Osteoblast (primary cell): ENCODE measurements at places on chromosomes 1 and 21. TPM values are rescaled to one million over a fixed set of nuclear protein-coding genes. Genes with fewer than 3 reads are reported as not detected.

DNA sequence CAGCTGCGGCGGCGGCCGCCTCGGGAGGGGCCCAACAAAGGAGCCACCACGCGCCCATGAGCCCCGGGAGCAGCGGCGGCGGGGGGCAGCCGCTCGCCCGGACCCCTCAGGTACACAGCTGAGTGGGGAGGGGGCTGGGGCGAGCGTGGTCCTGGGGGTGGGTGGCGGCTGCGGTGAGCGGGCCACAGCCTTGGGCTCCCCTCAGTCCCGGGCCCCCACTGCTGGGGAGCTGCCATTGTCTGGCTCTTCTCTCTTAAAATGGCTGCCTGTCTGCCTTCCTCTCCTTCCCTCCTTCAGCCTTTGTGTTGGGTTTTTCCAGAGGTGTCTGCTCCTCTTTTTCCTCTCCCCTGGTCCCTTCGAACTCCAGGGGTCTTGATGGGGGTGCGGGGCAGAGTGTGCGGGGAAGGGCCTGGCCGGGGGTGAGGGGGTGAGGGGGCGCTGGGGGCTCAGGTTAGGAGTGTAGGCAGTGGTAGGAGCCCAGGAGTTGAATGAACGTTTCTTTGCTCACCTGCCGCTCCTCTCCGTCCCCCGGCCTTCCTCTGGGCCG lies 1.7 kb downstream of the ARID1A start:
- H3K4me3 ChIP-seq: peak overlapping the region; percentile 79
- peaks cover 63% of the 10 kb centered on the region for H3K4me1 ChIP-seq
- H3K36me3 ChIP-seq: no peaks in the 10 kb centered on the region
- DNase-seq: peak; percentile 50
- H3K27me3 ChIP-seq: no peaks in the 10 kb centered on the region

- H3K27ac ChIP-seq: no peak overlapping the region
- peaks cover 35% of the 10 kb centered on the region for H3K4me1 ChIP-seq
- H3K36me3 ChIP-seq: no peaks in the 10 kb centered on the region
- DNase-seq: peak; percentile 82
- H3K27me3 ChIP-seq: no peaks in the 10 kb centered on the region
Measured at GRCh38 chr1:152185544-152186391, 26.7 kb upstream of the RPTN start.

- no peaks in the 10 kb centered on the region for H3K27me3 ChIP-seq
- H3K27ac ChIP-seq: peak overlapping the region; percentile 99
- H3K36me3 ChIP-seq: no peaks in the 10 kb centered on the region
- H3K4me1 ChIP-seq: peaks cover 16% of the 10 kb centered on the region
- peak overlapping the region; percentile 60 for H3K4me3 ChIP-seq
- DNase-seq: no peak
Measured at GRCh38 chr21:38631676-38632075, 133.4 kb upstream of the ERG start.

GRCh38 chr21:43790010-43790524 lies 690 bp downstream of the RRP1 start:
- peaks cover 34% of the 10 kb centered on the region for H3K36me3 ChIP-seq
- H3K4me1 ChIP-seq: peaks cover 12% of the 10 kb centered on the region
- no peaks in the 10 kb centered on the region for H3K27me3 ChIP-seq
- peak overlapping the region; percentile 95 for H3K4me3 ChIP-seq
- DNase-seq: peak; percentile 80

- H3K27me3 ChIP-seq: no peaks in the 10 kb centered on the region
- H3K4me3 ChIP-seq: peak overlapping the region; percentile 86
- no peaks in the 10 kb centered on the region for H3K36me3 ChIP-seq
- peaks cover 12% of the 10 kb centered on the region for H3K4me1 ChIP-seq
- peak overlapping the region; percentile 71 for H3K27ac ChIP-seq
Measured at GRCh38 chr1:243851257-243851756, 1.3 kb upstream of the AKT3 start.

- H3K27ac ChIP-seq: no peak overlapping the region
- H3K4me1 ChIP-seq: peaks cover 23% of the 10 kb centered on the region
- no peaks in the 10 kb centered on the region for H3K27me3 ChIP-seq
- no peak overlapping the region for H3K4me3 ChIP-seq
- peak; percentile 25 for DNase-seq
Measured at GRCh38 chr1:67614511-67614934, 70.5 kb upstream of the GADD45A start.

GRCh38 chr1:244394826-244395765 lies 56.6 kb downstream of the ADSS2 start:
- H3K27ac ChIP-seq: no peak overlapping the region
- no peak overlapping the region for H3K4me3 ChIP-seq
- no peaks in the 10 kb centered on the region for H3K4me1 ChIP-seq
- no peaks in the 10 kb centered on the region for H3K36me3 ChIP-seq

DNA sequence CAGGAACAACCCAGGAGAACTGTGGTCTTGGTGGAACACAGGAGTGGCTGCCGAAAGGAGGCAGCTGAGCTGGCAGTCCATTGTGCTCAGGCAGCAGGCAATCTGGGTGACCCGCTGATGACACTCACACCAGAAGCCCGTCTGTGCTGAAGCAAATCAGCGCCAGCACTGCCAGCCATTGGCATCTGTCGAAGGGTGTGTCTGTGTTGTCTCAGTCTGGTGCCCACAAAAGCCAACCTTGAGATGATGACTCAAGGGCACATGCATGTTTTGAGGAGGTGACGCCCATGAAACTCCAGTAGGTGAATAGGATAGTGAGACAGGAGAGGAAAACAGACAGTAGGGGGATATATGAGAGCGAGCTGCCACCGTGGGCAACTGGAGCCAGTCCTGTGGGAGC lies 167.3 kb downstream of the KAZN start:
- no peak overlapping the region for H3K4me3 ChIP-seq
- no peaks in the 10 kb centered on the region for H3K27me3 ChIP-seq
- peak; percentile 25 for DNase-seq
- no peaks in the 10 kb centered on the region for H3K4me1 ChIP-seq
- no peaks in the 10 kb centered on the region for H3K36me3 ChIP-seq
- no peak overlapping the region for H3K27ac ChIP-seq

GRCh38 chr1:32963746-32964460 lies 706 bp downstream of the RNF19B start:
- H3K27me3 ChIP-seq: no peaks in the 10 kb centered on the region
- H3K27ac ChIP-seq: peak overlapping the region; percentile 29
- peak overlapping the region; percentile 88 for H3K4me3 ChIP-seq
- peak; percentile 95 for DNase-seq

DNA sequence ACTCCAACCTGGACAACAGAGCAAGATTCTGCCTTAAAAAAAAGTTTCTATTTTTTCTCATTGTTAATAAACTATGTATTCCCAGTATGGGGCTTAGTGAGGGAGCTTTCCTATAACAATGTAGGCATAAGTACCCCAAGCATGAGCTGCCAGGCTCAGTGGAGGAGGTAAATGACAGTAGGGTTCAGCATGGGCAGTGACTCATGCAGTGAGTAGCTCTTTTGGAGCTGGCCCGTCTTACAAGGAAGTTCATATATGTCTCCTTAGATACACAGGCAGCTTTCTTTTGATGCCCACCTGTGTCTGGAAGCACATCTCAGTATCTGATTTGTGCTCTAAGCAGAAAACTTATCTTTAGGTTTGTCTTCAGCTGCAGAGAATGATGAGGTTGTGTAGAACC lies 57.9 kb downstream of the ZNF678 start:
- DNase-seq: no peak
- H3K27ac ChIP-seq: no peak overlapping the region
- H3K4me3 ChIP-seq: no peak overlapping the region
- no peaks in the 10 kb centered on the region for H3K4me1 ChIP-seq
- H3K36me3 ChIP-seq: no peaks in the 10 kb centered on the region

GRCh38 chr1:244230470-244230869 lies 179.4 kb downstream of the ZBTB18 start:
- no peak for DNase-seq
- peaks cover 13% of the 10 kb centered on the region for H3K27me3 ChIP-seq
- peaks cover 7% of the 10 kb centered on the region for H3K4me1 ChIP-seq

DNA sequence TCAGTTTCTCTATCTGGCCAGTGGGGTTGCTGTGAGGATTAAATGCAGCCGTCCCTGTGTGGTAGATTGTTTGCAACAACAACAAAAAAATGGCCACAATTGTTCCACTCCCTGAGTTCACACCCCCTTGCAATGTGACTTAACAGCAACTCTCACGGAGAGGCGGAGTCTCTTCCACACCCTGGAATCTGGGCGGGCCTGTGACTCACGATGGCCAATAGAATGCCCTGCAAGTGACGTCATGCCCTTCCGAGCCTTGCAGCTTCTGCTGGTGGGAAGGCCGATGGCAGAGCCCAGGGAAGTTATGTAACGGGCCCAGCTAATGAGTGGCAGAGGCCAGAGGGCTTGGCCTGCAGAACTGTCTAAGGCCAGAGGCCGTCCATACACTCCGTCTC lies 87.9 kb downstream of the RIPK4 start:
- DNase-seq: peak; percentile 99
- H3K27me3 ChIP-seq: no peaks in the 10 kb centered on the region
- H3K36me3 ChIP-seq: no peaks in the 10 kb centered on the region
- peaks cover 12% of the 10 kb centered on the region for H3K4me1 ChIP-seq
- no peak overlapping the region for H3K4me3 ChIP-seq

GRCh38 chr1:183739741-183740271 lies 65.1 kb upstream of the RGL1 start:
- H3K4me1 ChIP-seq: peaks cover 7% of the 10 kb centered on the region
- DNase-seq: no peak
- H3K36me3 ChIP-seq: no peaks in the 10 kb centered on the region
- no peaks in the 10 kb centered on the region for H3K27me3 ChIP-seq
- H3K27ac ChIP-seq: no peak overlapping the region

GRCh38 chr1:2170211-2170610 lies 24.4 kb downstream of the FAAP20 start:
- no peaks in the 10 kb centered on the region for H3K36me3 ChIP-seq
- H3K4me1 ChIP-seq: peaks cover 8% of the 10 kb centered on the region
- peak; percentile 97 for DNase-seq
- H3K27ac ChIP-seq: no peak overlapping the region
- H3K4me3 ChIP-seq: no peak overlapping the region

DNA sequence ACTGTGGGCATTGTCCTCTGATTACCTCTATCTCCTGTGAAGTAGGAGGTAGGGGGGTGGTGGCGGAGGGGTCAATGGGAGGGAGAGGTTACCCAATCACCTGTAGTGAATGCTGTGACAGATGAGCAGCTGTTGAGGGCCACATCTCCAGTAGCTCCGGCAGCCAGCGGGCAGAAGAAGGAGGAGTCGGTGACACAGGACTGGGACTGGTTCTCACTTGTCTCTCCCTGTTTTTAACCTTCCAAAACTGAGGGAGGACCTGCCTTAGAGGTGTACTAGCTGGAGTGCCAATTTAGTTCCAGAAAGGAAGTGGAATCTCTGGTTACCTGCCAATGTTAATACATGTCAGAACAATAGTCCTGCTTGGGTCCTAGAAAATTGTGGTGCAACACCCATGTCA lies 56.2 kb upstream of the ENAH start:
- H3K27ac ChIP-seq: no peak overlapping the region
- H3K4me1 ChIP-seq: peaks cover 8% of the 10 kb centered on the region
- no peak overlapping the region for H3K4me3 ChIP-seq

DNA sequence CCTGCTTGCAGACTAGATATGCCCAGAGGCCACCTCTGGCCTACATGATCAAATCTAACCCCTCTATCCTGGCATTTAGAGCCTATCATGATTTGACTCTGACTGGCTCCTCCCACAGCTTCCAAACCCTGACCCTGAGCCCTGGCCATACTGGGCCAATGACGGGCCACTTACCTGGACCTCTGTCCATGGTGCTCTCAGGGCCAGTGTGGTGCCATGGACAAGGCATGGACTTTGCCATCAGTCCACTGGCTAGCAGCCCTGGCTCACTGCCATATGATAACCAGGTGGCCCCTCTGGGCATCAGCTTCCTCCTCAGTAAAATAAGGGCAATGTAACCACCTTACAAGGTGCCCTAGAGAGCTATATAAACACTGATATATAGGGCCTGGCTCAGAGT lies 713.4 kb downstream of the PTPRU start:
- no peak overlapping the region for H3K27ac ChIP-seq
- no peaks in the 10 kb centered on the region for H3K36me3 ChIP-seq

DNA sequence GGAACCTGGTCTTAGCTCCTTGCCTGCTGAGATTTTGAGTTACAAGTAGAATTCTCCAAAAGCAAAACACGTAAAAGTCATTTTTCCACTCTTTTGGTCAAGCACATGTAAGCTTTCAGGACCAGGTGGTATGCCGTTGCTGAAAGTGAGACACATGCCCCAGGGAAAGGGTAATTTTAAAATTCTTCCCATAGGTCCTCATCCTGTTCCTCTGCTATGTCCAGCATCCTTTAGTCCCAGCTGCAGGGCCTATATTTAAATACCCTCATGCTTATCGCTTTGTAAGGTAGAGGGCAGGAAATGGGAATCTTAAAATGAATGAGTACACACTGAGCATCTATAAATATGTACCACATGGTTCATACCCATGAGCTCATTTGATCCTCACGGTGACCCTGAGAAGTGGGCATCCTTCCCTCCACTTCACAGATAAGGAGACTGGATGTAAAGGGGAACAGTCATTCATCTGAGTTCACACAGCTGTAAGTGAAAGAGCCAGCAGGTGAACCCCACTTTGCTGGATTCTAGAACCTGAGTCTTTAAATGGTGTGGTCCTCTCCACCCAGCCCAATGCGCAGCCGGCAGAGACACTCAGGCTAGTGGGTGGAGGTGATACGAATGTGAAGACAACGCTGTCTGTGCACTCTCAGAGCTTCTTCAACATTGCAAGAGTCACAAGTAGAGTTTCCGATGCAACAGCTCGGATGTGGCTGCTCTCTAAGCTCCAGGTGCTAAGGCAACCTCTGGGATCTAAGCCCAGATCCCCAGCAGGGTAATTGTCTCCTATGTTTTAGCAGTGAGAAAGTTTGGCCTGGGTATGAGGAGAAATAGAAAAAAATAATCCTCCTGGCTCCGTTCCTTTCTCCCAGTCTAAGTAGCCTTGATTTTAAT lies 163.5 kb downstream of the PLXNA2 start:
- DNase-seq: no peak
- no peak overlapping the region for H3K4me3 ChIP-seq
- no peaks in the 10 kb centered on the region for H3K36me3 ChIP-seq
- peaks cover under 1% of the 10 kb centered on the region for H3K4me1 ChIP-seq
- H3K27me3 ChIP-seq: no peaks in the 10 kb centered on the region

DNA sequence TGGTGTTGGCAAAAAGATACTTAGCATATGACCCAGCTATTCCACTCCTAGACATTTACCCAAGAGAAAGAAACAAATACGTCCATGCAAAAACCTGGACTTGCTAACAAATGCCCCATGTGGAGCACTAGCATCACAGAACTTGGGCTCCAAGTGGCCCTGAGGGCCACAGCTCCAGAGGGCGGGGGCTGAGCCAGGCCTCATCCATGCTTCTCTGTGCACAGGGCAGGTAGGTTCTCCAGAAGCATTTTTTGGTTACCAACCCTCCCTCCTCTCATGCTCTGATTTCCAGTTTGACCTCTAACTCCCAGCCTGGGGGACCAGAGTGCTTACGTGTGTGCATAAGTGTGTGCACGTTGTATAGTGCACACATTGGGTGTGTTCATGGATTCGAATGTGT lies 2.0 kb downstream of the KRTAP12-2 start:
- no peak for DNase-seq
- H3K27me3 ChIP-seq: no peaks in the 10 kb centered on the region
- H3K4me1 ChIP-seq: no peaks in the 10 kb centered on the region

The MEAF6 gene
- 62.8 and 64.1 TPM in 2 replicates for total RNA-seq

The GJB5 gene
- not detected in 2 replicates for total RNA-seq

The FCGR3A gene
- under 0.01 TPM in 1 of 2 replicates, not detected in the other for total RNA-seq

The SMPDL3B gene
- total RNA-seq: under 0.01 TPM in 1 of 2 replicates, not detected in the other

The KIAA1614 gene
- 11.8 and 12.7 TPM in 2 replicates for total RNA-seq

The GJA8 gene
- not detected in 2 replicates for total RNA-seq

The TCHHL1 gene
- not detected in 2 replicates for total RNA-seq

The SELL gene
- total RNA-seq: under 0.01 TPM in 2 replicates

The KCNK1 gene
- total RNA-seq: 3.6 and 4.7 TPM in 2 replicates

The PRDM16 gene
- total RNA-seq: 6.5 and 8.3 TPM in 2 replicates

The SLC30A2 gene
- not detected in 2 replicates for total RNA-seq

The ETV3L gene
- total RNA-seq: not detected in 2 replicates

The KLHDC9 gene
- 1.4 and 1.5 TPM in 2 replicates for total RNA-seq

The NOS1AP gene
- total RNA-seq: under 0.01 TPM in 1 of 2 replicates, not detected in the other
